ENCODE measurements at places on chromosomes 11 and 22.

GRCh38 chr11:60084631-60085273 is 3.7 kb upstream of the MS4A2 start:
- DNase-seq, result no peak

DNA sequence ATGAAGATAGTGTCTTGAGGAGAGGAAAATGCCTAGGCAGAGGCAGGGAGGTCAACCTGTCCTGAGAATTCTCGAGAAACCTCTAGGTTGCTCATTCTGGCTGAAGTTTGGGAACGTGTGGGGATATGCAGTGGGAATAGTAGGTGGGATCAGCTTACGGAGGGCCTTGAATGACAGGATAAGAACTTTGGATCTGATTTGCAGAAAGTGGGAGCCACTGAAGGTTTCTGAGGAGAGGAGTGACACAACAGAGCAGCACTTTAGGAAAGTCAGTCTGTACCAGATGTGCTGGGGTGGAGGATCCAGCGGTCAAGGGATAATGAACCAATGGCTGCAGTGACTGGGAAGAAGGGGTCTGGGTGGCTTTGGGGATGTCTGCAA is 2.4 kb downstream of the CD82 start:
- no peak for DNase-seq

DNA sequence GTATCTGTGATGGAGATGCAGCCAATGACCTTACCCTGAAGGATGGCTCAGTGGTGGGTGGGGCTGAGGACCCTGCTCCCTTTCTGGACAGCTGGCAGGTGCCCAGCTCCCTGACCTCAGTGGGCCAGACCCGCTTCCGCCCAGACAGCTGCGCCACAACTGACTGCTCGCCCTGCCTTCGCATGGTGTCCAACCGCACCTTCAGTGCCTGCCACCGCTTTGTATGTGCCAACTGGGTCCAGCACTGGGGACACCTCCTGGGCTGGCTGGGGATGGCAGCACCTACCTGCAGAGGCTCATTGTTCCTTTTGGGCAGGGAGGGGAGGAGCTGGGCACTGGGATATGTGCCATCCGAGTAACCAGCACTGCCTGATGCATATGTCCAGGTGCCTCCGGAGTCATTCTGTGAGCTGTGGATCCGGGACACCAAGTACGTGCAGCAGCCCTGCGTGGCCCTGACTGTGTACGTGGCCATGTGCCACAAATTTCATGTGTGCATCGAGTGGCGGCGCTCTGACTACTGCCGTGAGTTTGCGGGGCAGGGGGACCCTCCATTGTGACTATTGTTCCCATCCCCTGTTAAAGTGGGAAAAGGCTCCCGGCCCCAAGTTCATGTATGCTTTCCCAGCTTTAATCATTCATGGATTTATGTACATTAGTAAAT is 84.8 kb downstream of the OTOG start:
- DNase-seq, result no peak

GRCh38 chr22:50047346-50047745 is 10.8 kb downstream of the TTLL8 start:
- no peak for DNase-seq

DNA sequence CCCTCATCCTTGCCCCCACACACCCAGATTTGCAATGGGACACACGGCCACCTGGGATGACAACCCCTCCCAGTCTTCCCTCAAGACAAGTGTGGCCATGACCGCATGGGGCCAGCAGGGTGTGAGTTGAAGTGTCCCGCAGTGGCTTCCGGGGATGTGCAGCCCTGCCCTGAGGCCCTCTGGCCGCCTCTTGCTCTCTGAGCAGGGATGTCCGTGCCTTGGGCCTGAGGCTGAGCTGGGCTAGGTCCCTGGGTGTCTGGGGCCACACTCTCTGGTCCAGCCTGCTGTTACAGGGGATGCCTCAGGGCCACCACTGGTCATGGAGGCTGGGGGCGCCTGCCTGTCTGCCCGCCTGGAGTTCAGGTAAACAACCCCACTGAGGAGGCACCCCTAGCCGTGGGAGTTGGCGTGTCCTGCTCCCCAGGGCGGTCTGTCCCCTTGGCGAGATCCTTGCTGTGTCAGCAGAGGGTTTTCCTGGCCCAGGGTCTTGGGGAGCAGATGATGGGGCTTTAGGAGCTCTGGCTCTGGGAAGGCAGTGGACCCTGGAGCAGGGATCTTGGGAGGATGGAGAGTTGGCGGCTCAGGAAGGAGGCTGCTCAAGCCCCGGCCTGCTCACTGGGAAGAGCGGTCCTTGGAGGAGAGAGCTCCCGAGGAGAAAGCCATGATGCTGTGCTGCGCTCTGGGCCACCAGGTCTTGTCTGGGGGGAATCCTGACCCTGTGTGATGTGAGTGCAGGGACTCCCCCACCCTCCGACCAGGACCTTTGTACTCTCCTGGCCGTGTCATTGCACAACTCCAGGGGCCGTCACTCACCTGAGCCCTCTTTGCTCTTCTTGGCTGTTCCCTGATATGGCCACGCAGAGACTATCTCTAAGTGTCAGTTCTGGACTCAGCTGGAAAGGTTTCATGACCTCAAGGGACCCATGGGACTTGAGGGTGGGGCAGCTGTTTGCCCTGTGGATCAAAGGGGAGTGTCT is 67.9 kb downstream of the KCNQ1 start:
- DNase-seq, result peak; percentile 15

- no peak for DNase-seq
Measured at GRCh38 chr11:79336797-79337517, 103.9 kb downstream of the TENM4 start.

DNA sequence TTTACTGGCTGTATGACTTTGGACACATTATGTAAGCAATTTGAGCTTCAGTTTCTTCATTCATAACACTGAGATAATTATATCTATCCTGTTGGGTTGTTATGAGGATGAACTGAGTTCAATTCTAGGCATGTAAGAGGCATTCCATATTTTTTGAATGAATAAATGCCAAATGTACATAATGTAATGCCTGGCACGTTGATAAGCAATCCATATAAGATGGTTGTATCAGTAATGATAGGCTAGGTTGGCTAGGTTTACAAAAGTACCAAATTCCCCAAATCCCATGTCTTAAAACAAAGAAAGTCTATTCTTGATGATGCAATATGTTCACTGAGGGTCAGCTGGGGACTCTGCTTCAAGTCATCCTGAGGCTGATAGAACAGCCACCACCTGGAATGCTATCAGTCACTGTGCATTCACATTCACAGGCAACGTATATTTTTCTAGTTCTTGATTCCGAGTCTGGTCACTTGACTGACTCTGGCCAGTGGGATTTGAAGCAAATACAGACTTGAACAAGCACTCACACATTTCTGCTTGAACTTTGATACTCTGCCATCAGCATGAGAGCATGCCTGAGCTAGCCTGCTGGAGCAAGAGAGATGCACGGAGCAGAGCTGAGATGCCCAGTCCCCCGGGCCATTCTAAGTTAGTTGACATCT is 104.0 kb upstream of the TIMP3 start:
- DNase-seq, result no peak

- DNase-seq, result no peak
Measured at GRCh38 chr11:10838083-10838482, 19.8 kb downstream of the ZBED5 start.

DNA sequence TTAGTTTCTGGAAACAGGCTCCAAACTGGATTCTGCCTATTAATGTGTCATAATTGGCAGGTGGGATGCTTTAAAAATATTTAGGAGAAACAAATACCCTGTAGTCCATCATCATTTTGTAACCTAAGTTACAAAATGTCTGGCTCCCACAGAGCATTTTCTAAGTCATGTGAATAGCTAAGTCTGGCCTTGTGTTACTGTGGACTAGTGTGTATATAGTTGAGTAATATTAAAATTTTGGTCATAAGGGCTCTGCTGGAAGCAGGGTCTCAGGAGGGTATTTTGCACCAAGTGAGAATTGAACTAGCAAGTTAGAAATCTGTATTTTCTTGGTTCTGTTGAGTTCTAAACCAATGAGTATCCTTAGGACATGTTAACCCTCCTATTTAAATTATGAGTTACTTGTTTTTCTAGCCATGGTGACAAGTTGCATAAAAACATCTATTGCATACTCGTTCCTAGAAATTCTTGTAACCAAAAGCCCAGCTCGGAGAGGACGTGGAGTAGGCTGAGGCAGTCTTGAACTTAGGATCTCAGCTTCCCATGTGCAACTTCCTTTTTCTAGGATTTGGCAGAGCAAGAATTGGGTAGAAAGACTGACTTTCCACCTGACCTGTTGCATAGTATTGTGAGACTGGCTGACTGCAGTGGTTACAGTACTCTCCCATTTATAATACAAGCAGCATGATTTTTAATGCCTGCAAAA is 5.4 kb downstream of the PTPMT1 start:
- no peak for DNase-seq

- no peak for DNase-seq
Measured at GRCh38 chr22:26082866-26083265, 86.4 kb upstream of the SEZ6L start.

GRCh38 chr11:16783321-16783801 is 44.9 kb downstream of the C11orf58 start:
- DNase-seq, result no peak

DNA sequence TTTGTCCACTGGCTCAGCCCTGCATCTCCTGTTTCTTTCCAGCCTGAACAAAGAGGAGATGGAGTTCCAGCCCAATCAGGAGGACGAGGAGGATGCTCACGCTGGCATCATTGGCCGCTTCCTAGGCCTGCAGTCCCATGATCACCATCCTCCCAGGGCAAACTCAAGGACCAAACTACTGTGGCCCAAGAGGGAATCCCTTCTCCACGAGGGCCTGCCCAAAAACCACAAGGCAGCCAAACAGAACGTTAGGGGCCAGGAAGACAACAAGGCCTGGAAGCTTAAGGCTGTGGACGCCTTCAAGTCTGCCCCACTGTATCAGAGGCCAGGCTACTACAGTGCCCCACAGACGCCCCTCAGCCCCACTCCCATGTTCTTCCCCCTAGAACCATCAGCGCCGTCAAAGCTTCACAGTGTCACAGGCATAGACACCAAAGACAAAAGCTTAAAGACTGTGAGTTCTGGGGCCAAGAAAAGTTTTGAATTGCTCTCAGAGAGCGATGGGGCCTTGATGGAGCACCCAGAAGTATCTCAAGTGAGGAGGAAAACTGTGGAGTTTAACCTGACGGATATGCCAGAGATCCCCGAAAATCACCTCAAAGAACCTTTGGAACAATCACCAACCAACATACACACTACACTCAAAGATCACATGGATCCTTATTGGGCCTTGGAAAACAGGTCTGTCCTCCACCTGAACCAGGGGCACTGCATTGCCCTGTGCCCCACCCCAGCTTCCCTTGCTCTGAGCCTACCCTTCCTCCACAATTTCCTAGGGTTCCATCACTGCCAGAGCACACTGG is 5.0 kb downstream of the FTH1 start:
- DNase-seq, result no peak

DNA sequence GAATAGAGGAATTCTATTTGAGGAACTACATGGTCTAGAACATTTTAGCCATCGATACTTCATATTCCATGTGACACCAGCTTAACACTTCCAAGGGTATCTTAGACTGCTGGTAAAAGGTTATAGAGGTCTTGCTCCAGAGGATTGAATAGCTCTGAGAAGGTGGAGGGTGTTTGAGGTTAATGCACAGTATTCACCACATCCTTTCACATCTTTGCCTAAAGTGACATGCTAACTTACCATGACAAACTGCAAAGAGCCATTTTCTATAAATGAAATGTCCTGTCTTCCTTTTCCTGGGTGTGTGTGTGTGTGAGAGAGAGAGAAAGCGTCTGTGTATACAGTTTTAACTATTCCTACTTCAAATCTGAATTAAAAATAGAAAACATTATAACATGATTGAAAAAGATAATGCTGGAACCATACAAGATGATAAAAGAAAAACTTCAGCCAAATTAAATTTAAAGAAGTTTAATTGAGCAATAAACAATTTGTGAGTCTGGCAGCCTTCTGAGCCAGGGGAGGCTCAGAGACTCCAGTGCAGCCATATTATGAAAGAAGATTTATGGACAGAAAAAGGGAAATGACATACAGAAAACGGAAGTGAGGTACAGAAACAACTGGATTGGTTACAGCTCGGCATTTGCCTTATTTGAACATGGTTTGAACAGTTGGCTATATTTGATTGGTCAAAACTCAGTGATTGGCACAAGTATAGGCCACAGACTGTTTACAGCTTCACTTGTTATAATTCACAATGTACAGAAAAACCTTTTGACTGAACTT is 320.9 kb upstream of the CCDC179 start:
- DNase-seq, result no peak

DNA sequence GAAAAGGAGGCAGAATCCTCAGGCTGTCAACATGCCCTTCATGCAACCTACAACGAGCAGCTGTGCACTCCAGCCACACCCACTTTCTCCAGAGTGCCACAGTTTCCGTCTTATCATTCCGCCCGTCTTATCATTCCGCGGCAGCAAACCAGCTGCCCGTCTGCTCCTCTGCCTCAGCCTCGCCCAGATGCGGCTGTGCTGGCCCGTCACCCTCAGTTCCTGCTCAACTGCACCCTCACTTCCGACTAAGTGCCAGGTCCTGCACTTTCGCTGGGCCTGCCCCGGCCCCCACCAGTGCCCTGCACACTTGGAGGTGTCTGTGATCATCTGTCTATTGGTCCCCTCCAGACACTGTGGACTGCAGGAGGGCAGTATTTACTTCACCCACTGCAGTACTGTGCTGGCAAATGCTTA is 43.7 kb downstream of the MICAL3 start:
- DNase-seq, result no peak

DNA sequence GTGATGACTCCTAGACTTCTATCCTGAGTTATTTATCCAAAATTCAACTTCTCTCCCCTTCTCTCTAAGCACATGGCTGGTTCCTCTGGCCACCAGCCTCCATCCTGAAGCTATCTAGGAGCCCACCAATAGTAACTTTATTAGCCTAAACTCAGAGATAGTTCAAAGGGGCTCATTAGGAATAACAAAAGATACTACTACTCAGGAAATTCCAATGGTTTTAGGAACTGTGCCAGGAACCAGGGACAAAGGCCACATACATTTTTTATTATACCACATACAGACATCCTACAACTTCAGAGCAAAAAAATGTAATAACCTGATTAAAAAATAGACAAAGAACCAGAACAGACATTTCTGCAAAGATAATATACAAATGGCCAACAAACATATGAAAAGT is 27.9 kb downstream of the SLC25A17 start:
- DNase-seq, result no peak

- DNase-seq, result no peak
Measured at GRCh38 chr11:126147208-126148111, 64.0 kb downstream of the RPUSD4 start.

DNA sequence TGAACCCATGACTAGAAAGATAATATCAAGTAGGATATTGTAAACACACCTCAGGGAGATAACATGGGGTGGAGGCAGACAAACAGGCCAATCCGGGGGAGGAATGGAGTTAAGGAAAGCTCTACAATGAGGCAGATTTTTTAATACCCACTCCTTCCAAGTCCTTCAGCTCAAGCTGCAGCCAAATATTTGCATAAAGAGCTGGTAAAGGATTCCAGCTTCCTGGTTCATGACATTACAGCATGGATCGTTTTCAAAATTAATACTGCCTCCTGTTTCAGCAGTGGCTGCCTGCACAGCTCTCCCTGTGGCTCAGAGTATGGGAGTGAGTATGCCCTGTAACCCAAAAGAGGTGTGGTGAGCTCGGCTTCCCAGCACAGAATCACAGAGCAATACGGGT is 5.1 kb downstream of the POU2AF3 start:
- no peak for DNase-seq
